ENCODE measurements at places on chromosomes 16 and 17.

DNA sequence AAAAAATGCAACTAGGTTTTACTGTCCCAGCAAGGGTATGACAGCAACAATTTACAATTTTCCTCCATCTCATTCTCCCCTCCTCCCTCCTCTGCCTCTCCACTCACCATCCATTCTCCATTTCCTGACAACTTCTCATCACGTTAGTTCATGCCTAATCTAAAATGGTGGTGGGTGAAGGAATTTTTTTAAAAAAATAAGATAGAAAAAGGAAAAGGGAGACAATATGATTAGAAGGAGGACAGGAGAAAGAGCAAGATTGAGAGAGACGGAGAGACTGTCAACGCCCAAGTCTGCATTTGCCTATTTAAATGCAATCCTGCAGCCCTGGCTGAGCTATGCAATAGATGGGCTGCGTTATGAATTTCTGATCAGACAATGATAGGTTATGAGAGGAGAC lies 380.7 kb upstream of the PSMD7 start:
- DNase-seq = no peak

- DNase-seq = no peak
These were observed 7.3 kb downstream of the SPOP start for GRCh38 chr17:49670641-49671040.

DNA sequence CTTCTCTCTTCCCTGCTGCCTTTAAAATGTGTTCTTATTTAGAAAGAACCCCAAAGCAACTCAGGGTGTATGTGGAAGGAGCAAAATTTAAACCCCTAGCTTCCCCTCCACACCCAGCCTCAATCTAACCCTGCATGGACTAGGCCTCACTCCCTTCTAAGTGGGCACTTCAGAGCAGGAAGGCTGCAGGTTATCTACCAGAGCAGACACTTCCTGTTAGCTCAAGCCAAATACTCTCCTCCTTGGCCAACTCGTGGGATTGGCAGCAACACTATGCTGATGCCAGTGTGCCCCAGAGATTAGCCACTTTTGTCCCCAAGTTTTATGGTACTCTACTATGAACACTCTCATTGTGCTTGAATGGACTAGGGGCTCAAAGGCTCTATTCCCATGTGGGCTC lies 35.6 kb downstream of the CCDC42 start:
- no peak for DNase-seq

- DNase-seq = no peak
These were observed 289.8 kb downstream of the HS3ST3B1 start for GRCh38 chr17:14590459-14591250.

DNA sequence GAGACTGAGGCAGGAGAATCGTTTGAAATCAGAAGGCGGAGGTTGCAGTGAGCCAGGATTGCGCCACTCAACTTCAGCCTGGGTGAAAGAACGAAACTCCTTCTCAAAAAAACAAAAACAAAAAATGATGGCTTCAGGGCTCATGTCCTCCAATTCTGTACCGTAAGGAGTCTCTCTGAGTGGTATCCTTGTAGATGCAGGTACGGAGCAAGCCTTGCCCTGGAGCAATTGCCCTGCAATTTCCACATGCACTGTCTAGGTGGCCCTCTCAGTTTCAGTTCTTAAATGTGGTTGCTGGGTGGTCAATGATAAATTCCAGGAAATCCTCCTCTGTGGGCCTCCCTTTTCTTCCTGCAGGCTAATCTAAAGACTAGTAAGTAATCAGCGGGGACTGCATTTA lies 10.6 kb downstream of the TMEM238L start:
- no peak for DNase-seq

- no peak for DNase-seq
These were observed 6.3 kb downstream of the SOX8 start for GRCh38 chr16:987906-988305.

- DNase-seq = no peak
These were observed 311.4 kb downstream of the SEC14L1 start for GRCh38 chr17:77451894-77452852.

- DNase-seq = no peak
These were observed 478.5 kb upstream of the SALL1 start for GRCh38 chr16:51629576-51629975.

DNA sequence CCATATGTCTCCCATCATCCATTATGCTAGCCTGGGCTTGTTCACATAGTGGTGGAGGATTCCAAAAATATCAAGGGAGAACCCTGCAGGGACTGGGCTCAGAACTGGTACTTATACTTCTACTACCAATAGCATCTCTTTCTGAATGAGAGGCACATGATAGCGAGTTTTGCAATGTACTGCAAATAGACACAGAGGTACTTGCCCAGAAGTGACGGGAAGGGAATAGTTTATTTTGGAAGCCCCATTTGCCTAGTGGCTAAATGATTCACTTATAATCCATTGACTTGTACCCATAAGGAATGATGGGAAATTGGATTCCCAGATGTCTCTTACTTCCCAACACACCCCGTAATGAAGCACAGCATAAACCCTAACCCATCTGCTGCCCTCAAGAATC lies 124.8 kb upstream of the ERCC4 start:
- no peak for DNase-seq

GRCh38 chr16:23104032-23104955 lies 45.0 kb downstream of the USP31 start:
- no peak for DNase-seq

- no peak for DNase-seq
These were observed 18.3 kb upstream of the LITAF start for GRCh38 chr16:11604783-11605563.

- no peak for DNase-seq
These were observed 1.7 kb downstream of the METRNL start for GRCh38 chr17:83080858-83081683.

GRCh38 chr17:54861471-54861983 lies 39.1 kb upstream of the TOM1L1 start:
- DNase-seq = no peak

GRCh38 chr16:72876221-72876620 lies 171.7 kb downstream of the ZFHX3 start:
- no peak for DNase-seq

DNA sequence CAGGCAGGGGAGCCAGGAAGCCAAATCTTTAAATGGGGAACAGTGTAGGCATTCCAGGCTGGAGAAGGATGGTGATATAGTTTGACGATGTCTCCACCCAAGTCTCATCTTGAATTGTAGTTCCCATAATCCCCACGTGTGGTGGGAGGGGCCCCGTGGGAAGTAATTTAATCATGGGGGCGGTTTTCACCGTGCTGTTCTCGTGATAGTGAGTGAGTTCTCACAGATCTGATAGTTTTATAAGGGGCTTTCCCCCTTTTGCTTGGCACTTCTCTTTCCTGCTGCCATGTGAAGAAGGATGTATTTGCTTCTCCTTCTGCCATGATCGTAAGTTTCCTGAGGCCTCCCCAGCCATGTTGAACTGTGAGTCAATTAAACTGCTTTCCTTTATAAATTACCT lies 28.8 kb downstream of the GINS3 start:
- no peak for DNase-seq

Measured in NCI-H1048 (cell line).